ENCODE measurements at places on chromosomes 16 and 17.

DNA sequence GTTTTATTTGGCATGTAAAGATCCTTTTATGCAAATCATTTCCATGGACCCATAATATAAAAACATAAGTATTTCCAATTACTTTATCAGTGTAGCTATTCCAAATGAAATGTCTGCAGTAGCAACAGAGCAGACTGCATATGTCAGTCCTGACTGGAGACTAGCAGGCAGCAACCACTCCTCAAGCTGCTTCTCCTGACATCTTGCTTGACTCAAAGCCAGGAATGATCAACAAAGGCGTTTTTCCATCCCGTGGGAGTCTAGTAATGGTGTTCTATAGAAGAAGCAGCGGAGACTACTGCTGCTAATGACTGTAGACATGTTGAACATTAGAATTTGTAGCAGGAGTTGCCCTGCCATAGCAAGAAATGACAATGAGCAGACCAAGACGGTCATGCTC, 73.2 kb upstream of the AKTIP start:
- DNase-seq = no peak

DNA sequence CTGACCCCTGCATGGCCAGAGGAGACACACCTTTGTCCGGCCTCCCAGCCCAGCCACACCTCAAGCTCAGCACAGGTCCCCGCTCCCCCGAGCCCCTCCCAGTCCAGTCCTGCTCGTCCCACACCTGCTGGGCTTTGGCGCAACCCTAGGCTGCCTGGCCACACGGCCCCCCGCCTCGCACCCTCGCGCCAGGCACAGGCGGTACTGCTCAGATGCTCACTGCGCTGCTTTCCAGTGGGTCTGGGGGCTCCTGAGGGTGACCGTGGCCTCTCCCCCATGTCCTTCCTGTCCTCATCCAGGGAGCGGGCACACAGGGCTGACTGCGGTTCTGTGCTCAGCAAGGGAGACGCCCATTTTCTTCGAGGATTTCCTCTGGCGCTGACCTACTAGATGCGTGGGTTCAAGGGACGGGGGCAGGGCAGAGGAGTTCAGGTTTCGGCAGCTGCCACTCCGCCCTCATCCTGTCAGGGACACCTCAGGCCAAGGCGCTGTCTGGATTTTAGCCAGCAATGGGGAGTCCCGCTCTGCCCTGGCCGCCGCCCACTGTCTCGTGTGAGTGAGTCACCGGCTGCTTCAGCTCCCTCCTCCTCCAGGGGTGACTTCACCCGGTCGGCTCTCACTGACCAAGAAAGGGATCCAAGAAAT, 118.0 kb upstream of the ZNF469 start:
- DNase-seq = peak; percentile 86

GRCh38 chr17:71941920-71942319, 178.9 kb upstream of the SOX9 start:
- no peak for DNase-seq

DNA sequence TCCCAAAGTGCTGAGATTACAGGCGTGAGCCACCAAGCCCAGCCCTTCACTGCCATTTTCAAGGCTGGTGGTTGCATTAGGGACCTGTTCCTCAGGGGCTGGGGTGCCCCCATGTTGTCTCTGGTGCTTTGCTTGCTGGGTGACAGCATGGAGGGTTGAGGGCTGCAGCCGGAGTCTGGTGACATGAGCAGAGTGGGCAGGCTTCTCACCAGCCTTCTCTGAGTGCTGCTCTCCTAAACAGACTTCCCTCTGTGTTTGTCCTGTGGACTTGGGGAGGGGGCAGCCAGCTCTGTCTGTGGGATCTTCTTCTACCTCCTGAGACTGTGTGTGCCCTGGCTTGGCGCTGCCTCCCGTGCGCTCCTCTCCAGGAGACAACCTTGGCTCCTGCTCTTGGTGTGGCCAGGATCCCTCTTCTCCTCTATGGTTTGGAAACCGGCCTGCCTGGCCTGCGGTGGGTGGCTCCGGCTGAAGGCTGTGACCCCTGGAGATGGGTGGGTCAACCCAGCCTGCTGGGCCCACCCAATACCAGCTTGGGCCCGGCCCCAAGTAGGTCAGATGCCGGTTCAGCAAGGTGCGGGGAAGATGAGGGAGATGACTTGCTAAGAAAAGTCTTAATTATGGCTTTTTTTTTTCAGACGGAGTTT, 72.1 kb downstream of the PDPK1 start:
- no peak for DNase-seq

DNA sequence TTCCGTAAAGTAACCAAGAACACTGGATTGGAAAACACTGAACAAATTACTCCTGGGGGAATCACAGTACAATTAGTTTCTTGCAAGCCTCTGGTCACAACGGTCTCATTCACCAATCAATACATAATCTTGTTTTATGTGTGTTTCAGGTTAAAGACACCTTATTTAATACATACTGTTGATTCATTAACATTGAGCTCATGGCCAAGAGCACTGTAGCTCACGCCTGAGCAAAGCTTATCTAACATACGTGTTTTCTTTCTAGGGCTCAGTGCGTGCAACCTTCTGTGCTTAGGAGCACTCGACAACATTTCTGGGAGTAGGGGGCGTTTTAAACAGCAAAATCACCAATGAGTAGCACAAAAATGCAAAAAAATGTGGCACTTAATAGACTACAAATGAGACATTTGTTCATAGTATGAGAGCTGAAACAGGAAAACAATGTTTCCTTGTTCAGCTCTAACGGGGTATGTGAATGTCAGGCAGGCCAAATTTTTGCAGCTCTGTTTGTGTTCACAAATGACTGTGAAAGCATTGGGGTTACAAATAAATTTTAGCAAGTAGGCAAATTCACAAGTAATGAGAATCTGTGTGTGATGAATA, 206.2 kb downstream of the CNTNAP4 start:
- no peak for DNase-seq

DNA sequence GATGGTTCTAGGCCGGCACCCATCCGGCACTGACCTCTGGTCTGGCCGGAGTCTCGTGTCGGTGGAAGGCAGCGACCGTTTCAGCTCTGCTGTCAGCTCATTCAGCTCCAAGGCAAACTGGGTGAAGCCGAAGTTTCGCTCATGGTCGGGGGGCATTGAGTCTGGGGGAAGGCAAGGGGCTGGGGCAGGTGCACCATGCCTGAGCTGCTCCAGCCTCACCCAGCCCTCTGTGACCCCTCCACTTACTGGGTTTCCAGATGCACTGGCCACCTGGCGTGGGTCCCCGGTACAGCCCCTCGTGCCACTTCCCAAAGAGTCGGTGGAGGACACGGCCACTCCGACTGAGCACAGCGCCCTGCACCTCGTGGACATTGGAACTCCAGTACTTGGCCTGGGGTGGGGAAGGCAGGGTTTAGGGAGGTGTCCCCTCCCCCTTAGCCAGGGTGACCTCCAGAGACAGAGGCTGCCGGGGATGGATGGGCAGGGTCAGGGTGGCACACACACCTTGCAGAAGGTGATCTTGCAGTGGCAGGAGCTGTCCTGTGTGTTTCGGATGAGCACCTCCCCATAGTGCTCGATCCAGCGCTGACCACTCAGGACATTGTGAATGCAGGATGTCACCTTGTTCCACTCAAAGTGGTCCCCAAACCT, 12.6 kb downstream of the OSBPL7 start:
- no peak for DNase-seq

- no peak for DNase-seq
Measured at GRCh38 chr17:80481284-80482057, 5.1 kb upstream of the NPTX1 start.

GRCh38 chr17:44907729-44908470, 7.4 kb downstream of the GFAP start:
- no peak for DNase-seq

- no peak for DNase-seq
Measured at GRCh38 chr16:29961127-29961478, 776 bp upstream of the TMEM219 start.

GRCh38 chr16:11679941-11680911, 12.0 kb downstream of the SNN start:
- no peak for DNase-seq

- DNase-seq = no peak
Measured at GRCh38 chr17:31373150-31374093, 18.1 kb upstream of the RAB11FIP4 start.

DNA sequence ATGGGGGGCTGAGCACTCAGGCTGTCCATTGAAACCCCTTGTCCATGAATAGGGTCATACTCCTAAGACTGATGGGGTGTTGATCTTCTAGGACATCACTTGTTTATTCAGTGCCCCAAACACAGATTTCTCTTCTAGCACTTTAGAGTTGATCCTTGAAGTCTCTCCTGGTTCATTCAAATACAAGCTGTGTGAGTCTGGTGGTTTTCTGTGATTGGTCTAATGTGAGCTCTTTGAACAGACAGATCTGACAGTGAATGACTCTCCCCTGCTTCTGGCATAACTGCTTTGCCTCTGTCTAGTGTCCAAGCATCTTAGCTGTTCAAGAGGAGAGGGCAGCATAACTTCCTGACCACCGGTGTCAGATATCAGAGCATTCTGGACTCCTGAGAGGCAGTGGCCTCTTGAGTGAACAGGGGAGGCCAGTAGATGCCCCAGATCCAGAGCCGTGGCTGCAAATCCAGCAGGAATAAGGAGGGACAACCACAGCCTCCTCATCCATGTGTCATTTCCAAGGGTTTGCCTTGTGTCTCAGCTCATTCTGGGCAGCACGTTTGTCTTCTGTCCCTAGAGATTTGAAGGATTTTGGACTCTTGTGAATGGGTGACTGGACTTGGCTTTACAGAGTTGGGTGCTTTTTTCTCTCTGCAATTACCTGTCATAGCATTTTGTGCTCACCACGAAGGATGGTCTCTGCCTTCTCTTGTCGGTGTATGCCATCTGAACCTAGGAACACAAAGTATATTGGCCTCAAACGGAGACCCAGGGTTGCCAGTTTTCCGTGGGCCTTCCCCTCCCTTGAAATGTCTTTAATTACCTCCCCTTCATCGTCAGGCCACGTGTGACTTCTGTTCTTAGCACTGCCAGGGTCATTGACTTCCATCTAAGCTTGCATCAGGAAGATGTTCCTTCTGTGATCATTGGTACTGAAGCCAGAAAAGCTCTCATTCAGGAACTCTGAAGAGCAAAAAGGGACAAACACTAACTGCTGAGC, 13.9 kb upstream of the CLEC18C start:
- DNase-seq = no peak

GRCh38 chr17:4184811-4185210, 41.8 kb downstream of the CYB5D2 start:
- no peak for DNase-seq

DNA sequence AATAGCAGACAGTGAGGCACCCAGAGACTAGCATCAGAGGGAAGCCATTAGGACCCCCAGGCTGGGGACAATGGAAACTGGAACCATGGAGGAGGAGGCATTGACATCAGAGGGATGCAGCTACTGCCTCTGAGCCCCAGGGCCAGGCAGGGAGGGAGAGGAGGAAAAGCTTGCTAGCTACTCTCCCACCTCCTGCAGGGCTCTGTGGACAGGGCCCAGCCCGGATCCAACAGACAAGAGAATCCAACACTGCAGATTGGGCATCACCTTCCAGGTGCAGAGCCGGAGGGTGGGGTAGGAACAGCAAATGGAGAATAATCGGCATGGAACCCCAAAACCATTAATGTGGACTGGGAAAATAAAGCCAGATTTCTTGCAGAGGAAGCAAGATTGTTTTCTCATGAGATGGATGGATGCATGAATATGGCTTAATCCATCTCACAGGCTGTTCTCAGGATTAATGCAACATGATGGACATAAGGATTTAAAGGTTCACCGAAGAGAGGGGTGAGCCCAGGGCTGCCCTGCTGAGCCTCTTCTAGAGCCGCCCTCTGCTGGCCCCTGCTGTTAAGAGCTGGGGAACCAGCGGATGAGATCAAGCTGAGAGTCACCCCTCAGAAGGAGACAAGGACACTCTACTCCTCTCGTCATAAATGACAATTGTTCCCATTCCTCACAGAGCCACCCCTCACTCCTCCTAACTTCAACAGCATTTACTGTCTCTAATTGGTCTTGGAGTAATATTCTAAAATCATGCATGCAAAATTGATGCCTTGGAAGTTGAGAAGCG, 48.8 kb downstream of the DNAH3 start:
- no peak for DNase-seq

- no peak for DNase-seq
Measured at GRCh38 chr17:10286324-10286723, 86.5 kb downstream of the MYH13 start.

- peak; percentile 67 for DNase-seq
Measured at GRCh38 chr16:20763461-20764232, at the start of gene ACSM3. ACSM3 (plus strand) TSS chr16:20764014; CDS start chr16:20770035, 6,021 bp downstream.
